ENCODE measurements at places on chromosomes 1 and 21.

DNA sequence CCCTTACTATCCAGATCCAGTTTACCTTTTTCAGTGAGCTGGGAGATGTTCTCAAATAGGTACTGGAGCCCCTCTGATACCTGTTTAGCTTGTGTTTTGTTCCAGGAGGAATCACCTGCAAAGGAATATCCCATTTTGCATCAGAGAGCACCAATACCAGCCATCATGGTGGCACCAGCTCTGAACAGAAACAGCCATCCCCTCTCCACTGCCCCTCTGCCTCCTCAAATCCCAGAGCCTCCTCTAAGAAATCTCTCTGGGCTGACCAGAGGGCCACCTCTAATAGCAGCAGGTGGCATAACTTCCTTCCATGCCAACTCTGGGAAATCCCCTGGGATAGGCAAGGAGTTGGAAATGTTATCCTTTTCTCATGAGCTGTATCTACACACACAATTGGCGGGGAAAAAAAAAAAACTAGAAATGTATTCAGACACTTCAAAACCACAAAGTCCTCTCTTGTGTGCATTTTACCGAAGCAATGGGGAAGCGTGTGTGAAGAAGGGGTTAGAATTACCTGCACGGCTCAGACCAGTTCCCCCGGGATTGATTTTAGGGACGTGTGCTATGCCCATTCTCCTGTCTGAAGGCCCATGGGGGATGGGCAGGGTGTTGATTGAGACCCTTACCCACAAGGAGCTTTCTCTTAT lies 2.4 kb downstream of the PGLYRP4 start:
- DNase-seq = no peak

GRCh38 chr1:105087506-105087905 lies 1337.8 kb downstream of the AMY1C start:
- no peak for DNase-seq

DNA sequence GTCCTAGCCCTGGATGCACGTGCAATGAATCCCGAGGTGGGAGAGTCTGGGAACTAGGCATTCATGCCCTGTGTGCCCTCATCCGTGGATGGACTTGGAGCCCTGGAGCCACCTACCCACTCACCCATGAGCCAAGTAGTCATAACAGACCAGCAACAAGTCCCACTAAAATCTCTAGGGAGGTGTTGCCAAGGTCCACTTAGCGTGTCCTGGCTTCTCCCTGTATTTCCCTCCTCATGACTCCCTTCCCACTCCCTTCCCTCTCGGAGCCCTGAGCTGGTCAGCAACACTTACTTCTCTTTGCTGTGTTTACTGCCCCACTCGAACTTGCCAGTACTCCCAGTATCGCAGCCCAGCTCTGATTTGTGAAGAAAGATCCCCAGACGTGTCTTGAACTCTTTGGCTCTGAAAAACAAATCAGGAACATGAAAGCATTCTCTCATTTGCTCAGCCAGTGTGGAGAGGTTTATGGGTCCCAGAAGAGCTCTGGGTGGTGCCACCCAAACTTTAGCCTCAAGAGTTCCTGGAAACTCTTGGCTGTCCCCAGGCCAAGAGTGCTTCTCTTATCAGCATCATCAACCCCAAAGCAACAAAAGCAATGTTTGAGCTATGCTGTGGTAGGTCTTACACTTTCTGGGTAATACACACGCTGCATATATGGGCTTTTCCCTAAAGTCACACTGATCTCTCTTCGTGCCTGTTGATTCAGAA lies 1.1 kb downstream of the RGS16 start:
- DNase-seq = no peak

GRCh38 chr21:33829844-33830243 lies 85.8 kb downstream of the ATP5PO start:
- no peak for DNase-seq

DNA sequence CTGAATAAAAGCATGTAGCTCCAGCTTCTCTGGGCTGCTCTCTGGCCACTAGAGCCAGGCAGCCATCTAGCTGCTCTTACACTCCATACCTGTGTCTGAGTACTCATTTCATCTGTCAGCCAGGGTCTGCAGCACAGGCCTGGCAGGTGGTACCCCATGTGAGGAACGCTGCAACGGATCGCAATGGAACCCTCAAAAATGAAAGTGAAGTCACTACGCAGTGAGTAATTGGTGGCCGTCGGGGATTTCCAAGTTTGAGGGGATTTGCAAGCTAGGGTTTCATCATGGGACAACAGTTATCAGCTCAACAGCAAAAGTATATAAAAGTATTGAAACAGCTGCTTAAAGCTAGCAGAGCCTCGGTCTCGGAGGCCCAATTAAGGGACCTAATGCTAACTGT lies 186.7 kb downstream of the HFM1 start:
- no peak for DNase-seq

DNA sequence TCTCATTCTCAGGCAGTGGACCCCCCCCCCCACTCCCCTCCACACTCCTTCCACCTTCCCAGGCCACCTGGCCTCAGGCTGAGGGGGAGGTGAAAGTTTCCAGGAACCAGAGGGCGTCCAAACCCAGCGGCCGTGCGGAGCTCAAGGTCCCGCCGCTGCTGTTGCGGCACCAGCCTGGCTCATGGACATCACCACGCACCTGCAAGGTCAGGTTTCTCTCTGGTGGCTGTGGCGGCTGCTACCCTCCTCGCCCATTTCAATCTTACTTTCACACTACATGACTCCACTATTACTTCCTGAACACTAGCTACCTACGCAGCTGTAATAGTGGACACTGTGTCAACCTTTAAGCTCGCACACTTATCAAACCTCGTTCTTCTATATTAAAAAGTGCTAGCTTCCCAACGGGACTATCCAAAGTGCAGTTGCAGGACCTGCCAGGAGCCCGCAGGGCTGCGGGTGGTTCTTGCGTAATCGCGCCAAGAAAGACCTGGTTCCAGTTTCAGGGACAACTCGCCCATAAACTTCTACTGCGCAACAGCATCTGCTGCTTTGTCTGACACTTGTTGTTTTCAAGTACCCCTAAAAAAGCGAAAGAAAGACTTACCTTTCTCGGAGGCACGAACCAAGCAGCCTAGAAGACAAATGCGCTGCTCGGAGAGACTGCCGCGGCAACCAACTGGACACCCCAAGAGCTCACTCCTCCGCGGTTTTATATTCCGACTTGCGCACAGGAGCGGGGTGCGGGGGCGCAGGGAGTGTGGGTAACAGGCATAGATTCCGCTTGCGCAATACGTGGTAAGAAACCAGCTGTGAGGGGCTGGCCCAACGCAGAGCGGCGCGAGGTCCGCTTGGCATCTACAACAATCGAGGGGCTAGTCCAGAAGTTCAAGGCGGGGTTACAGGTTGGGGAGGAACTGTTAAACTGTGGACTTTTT lies at the start of gene DIRAS3:
Gene DIRAS3 (minus strand): TSS at position 687 of the 938 bp plus-strand sequence. CDS start 3,330 bp downstream, outside the sequence.
- no peak for DNase-seq

- no peak for DNase-seq
These were observed 11.5 kb downstream of the PALMD start for GRCh38 chr1:99657213-99658030.

DNA sequence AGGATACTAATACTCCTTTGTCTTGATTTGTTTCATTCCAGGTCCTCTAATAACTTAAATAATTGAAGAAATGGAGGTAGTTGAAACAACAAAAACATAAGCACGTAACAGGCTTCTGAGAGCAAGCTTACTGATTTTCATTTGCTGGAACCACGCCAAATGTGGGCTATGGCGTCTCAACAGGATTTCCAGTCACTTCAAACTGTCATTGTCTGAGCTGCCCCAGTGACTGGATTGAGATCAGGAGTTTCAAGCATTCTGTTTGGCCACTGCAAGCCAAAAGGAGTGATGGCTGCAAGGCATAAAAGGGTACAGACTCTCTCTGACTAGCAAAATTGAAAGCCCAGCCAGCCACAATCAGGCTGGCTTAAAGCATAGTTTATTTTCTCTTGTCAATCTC lies 289.9 kb downstream of the DPYD start:
- no peak for DNase-seq

DNA sequence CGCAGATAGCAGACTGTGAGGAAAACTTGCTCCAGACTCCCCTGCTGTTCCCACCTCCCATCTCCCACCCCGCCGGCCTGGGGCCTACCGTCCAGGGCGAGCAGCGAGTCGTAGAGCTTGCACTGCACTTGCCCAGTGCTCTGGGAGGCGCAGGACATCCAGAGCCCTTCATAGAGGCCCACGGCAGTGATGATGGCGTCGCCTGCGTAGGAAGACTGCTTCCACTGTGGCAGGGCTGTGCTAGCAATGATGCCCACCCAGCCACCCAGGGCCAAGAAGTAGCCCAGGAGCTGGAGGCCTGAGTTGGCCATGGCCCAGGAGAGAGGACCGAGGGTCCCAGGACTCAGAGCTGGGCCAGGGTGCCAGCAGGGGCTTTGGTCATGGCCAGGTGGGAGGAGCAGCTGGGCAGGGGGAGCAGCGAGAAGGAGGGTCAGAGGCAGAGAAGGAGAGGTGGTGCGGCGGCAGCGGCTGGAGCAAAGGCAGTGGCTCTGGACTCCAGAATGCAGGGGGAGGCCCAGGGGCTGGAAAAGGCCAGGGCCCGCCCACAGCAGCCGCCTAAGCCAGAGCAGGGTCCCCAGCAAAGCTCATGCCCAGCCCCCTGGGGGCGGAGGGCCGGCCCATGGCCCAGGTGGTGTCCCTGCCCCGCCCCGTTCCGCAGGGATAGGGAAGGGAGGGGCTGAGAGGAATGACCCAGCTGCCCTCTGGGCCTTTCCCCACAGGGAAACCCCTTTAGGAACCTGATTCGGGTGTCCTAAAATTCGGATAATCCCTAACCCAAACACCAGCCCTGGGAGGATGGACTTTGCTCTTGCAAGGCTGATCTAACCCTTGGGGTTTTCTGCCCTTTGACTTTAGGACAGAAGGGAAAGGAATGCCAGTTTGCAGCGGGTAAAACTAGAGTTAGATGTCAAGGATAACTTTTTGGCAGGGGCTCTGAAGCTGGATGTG lies at the start of gene CLDN19:
Gene CLDN19 (minus strand): TSS at position 484 of the 948 bp plus-strand sequence. CDS start 173 bp downstream, at position 311.
- DNase-seq = no peak

- no peak for DNase-seq
These were observed 149.9 kb downstream of the GALNT2 start for GRCh38 chr1:230216896-230217295.

- no peak for DNase-seq
These were observed at the start of gene PYHIN1 for GRCh38 chr1:158931055-158931737. Gene PYHIN1, plus strand, starts transcription at chr1:158931552. Its CDS starts 5,359 bp downstream, at chr1:158936911.

DNA sequence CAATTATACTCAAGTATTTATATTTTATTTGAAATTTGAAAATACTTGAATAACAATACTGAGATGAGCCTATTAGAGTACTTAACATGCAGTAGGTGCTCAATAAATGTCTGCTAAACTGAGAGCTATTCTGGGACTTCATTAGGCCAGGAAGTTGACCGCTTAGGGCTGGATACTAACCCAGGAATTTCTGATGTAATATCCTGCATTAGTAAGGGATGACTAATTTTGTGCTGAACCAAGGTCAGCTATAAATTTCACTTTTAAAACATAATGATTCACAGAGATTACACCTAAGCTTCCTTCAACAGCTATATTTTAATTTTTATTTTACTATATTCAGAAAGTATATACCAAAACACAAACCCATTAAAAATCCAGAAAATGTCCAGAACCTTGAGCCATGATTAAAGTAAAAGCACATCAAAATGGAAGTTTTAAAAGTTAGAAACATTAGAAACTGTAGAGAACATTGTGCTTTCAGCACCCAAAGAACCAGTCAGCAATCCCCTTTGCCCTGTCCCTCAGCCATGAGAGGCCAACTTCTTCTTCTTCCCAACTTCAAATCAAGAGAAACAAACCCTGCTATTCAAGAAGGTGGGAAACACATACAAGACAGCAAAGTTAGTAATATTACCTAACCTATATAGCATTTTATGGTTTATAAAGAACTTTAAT lies 35.4 kb downstream of the WNT2B start:
- no peak for DNase-seq
